Aorta (tissue), 5 donors: ENCODE measurements at places on chromosomes 4 and X. TPM values are rescaled to one million over a fixed set of nuclear protein-coding genes. Genes with fewer than 3 reads are reported as not detected.

The MAML3 gene
- total RNA-seq: 10.5 TPM

The DMRTC1 gene
- total RNA-seq: not detected

The ZDHHC9 gene
- 24.0 TPM for total RNA-seq

The H2BW1 gene
- not detected for total RNA-seq

The GUCY2F gene
- not detected for total RNA-seq

The UGT2B15 gene
- total RNA-seq: not detected

The ADAM29 gene
- total RNA-seq: not detected

The APELA gene
- not detected for total RNA-seq

The MAGEA12 gene
- total RNA-seq: not detected

The FAM9C gene
- total RNA-seq: not detected

The TCEAL7 gene
- total RNA-seq: 12.7 TPM

The NUDT9 gene
- 29.1 TPM for total RNA-seq

The TXK gene
- 6.8 TPM for total RNA-seq

The EREG gene
- 6.3 TPM for total RNA-seq

The CYSLTR1 gene
- 6.5 TPM for total RNA-seq

The PHKA2 gene
- 30.2 TPM for total RNA-seq

The SUPT20HL2 gene
- total RNA-seq: not detected

The GAGE2A gene
- total RNA-seq: not detected

The TCEAL9 gene
- total RNA-seq: 55.3 TPM

The PAGE1 gene
- not detected for total RNA-seq

The AFP gene
- total RNA-seq: not detected

The XKRX gene
- 0.27 TPM for total RNA-seq

The CFI gene
- 33.7 TPM for total RNA-seq

The SATL1 gene
- total RNA-seq: not detected

The MED14 gene
- total RNA-seq: 51.3 TPM

The XAGE2 gene
- total RNA-seq: not detected

The ATP6AP1 gene
- 63.5 TPM for total RNA-seq

The POLN gene
- total RNA-seq: 6.6 TPM

The TEX11 gene
- not detected for total RNA-seq

The MED12 gene
- 68.4 TPM for total RNA-seq

The BCAP31 gene
- 130 TPM for total RNA-seq

The ADAMTS3 gene
- 5.9 TPM for total RNA-seq

The CAPN6 gene
- total RNA-seq: 5.7 TPM

The VEGFD gene
- total RNA-seq: 3.0 TPM

The CLGN gene
- 0.21 TPM for total RNA-seq

The PAGE5 gene
- total RNA-seq: not detected

The CXCL10 gene
- 1.8 TPM for total RNA-seq

The MBTPS2 gene
- 14.6 TPM for total RNA-seq

The RAB40A gene
- 1.3 TPM for total RNA-seq

The CCDC149 gene
- total RNA-seq: 43.4 TPM

The USP17L10 gene
- not detected for total RNA-seq

The GAGE1 gene
- not detected for total RNA-seq

The EVC2 gene
- 16.0 TPM for total RNA-seq

The COL25A1 gene
- total RNA-seq: 8.1 TPM

The ARR3 gene
- total RNA-seq: not detected

The IQSEC2 gene
- total RNA-seq: 17.1 TPM

The SPANXN4 gene
- total RNA-seq: not detected

The BTC gene
- total RNA-seq: 9.4 TPM

The SPANXN3 gene
- total RNA-seq: not detected

The RPL36A gene
- 124 TPM for total RNA-seq

The TLL1 gene
- total RNA-seq: 19.5 TPM

The NPY2R gene
- 0.13 TPM for total RNA-seq

The RPS6KA6 gene
- total RNA-seq: 10.6 TPM

The GPR143 gene
- total RNA-seq: not detected
